ENCODE measurements at places on chromosomes 11 and 22. TPM values are rescaled to one million over a fixed set of nuclear protein-coding genes. Genes with fewer than 3 reads are reported as not detected.

The APOA1 gene
- 0.40 TPM for total RNA-seq

The TRIM49D1 gene
- total RNA-seq = not detected

The MRGPRX4 gene
- total RNA-seq = not detected

The GRM5 gene
- total RNA-seq = not detected

The KRTAP5-11 gene
- total RNA-seq = not detected

The RNF26 gene
- total RNA-seq = 36.7 TPM

The HIC2 gene
- total RNA-seq = 2.7 TPM

The OR52N4 gene
- total RNA-seq = not detected

The CBLIF gene
- not detected for total RNA-seq

The C11orf42 gene
- total RNA-seq = not detected

The KDM4E gene
- not detected for total RNA-seq

The SLC22A12 gene
- not detected for total RNA-seq

The HPX gene
- total RNA-seq = 0.27 TPM

The CRYBA4 gene
- total RNA-seq = not detected

The SLC1A2 gene
- total RNA-seq = 0.27 TPM

The TMPRSS13 gene
- total RNA-seq = not detected

The CD3E gene
- not detected for total RNA-seq

The OR52A1 gene
- total RNA-seq = not detected

The PYGM gene
- total RNA-seq = 0.13 TPM

The C11orf65 gene
- total RNA-seq = 0.50 TPM

The PGA4 gene
- not detected for total RNA-seq

The COX8A gene
- total RNA-seq = 701 TPM

The CARD16 gene
- total RNA-seq = not detected

The GSC2 gene
- total RNA-seq = 0.21 TPM

The BIRC3 gene
- 48.9 TPM for total RNA-seq

The MMP12 gene
- total RNA-seq = not detected

The KRTAP5-10 gene
- not detected for total RNA-seq

The SUSD2 gene
- 62.5 TPM for total RNA-seq

The SHANK2 gene
- 8.8 TPM for total RNA-seq

The CBX6 gene
- total RNA-seq = 26.8 TPM

The TYR gene
- total RNA-seq = not detected

The GLB1L3 gene
- not detected for total RNA-seq

The DNAJB7 gene
- total RNA-seq = not detected

The DDI1 gene
- total RNA-seq = not detected

The APBB1 gene
- 18.0 TPM for total RNA-seq

The BEST1 gene
- total RNA-seq = 2.6 TPM

The SEPTIN5 gene
- total RNA-seq = 6.7 TPM

The SAC3D1 gene
- 55.8 TPM for total RNA-seq

The HTR3B gene
- total RNA-seq = not detected

The OR4A16 gene
- total RNA-seq = not detected

The CHRM1 gene
- 0.08 TPM for total RNA-seq

The MOGAT2 gene
- total RNA-seq = not detected

The HEPHL1 gene
- total RNA-seq = not detected

The LMNTD2 gene
- total RNA-seq = 2.7 TPM

The TMPRSS4 gene
- total RNA-seq = not detected

The CD3D gene
- not detected for total RNA-seq

The TRPM5 gene
- not detected for total RNA-seq

The MYBPC3 gene
- total RNA-seq = not detected

The OPCML gene
- not detected for total RNA-seq

The NXPE4 gene
- total RNA-seq = not detected

The YPEL1 gene
- 0.31 TPM for total RNA-seq

The APOC3 gene
- not detected for total RNA-seq

The MGAT3 gene
- total RNA-seq = 0.43 TPM

The CAT gene
- 39.2 TPM for total RNA-seq
